Inflammatory macrophage (primary cell): ENCODE measurements at places on chromosomes 16 and 17.

DNA sequence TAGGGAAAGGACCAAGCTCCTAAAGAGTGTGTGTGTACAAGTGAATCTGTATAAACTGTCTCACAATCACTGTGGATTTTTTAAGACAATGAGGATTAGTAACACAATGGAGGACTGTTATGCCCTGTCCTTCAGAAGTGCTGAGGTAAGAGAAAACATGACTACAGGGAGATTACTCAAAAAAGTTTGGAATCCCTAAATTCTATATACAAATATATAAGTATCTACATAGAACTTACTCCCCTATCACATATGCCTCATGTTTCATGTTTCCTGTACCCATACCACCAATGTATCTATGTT is 81.9 kb downstream of the STH start:
- no peak for DNase-seq

DNA sequence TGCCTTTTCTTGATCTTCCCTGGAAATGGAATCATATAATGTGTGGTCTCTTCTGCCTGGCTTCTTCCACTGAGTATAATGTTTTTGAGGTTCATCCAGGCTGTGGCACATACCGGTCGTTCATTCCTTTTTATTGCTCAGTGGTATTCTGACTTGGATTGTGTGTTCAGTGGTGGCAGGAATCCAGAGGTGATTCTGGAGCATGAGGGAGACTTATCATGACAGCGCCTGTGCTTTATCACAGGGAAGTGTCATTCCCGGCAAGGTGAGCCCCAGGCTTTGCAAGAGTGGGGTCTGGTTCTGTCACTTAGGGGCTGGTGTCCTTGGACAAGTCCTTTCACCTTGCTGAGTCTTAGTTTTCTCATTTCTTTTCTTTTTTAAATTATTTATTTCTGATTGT is 53.0 kb downstream of the IRX3 start:
- no peak for DNase-seq

DNA sequence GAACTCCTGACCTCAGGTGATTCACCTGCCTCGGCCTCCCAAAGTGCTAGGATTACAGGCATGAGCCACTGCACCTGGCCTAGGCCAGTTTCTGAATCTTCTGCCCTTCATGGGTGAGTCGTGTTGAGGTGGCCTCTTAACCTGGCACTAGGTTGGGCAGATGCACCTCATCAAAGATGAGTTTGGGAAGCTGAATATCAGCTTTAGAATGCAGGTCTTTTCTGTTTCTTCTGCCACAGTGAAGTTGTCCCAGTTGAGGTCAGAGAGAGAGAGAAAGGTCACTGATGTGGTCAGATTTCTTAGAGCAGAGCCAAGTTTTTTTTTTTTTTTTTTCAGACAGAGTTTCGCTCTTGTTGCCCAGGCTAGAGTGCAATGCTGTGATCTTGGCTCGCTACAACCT is 111.3 kb upstream of the WSCD1 start:
- no peak for DNase-seq

DNA sequence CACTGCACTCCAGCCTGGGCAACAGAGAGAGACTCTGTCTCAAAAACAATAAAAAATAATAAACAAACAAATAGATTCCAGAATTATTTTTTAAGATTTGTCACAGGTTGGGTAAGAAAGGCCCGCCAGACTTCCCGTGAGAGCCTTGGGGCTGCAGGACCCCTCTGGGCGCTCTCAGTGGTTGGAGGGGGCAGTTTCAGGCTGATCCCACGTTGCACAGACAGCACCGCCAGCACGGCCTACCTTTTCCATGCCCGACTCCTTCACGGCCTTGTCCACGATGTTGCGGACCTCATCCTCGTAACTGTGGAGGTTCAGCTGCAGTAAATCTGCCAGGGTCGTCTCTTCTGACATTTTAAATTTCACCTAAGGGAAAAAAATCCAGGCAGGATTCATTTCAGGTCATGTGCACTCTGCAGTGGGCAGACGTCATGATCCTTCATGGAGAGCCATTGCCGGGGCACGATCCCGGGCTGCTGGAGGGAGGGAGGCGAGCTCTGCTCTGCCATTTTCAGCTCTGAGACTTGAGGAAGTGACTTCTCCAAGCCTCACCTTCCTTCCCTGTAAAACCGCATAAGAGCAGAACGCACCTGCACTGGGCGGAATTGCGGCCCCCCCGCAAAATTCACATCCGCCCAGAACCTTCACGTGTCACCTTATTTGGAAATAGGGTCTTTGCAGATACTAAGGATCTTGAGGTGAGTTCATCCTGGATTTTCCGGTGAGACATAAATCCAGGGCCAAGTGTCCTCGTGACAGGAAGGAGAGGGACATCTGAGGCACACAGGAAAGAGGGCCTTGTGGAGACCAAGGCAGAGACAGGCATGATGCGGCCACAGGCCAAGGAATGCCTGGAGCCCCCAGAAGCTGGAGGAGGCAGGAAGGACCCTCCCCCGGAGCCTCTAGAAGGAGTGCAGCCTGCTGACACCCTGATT is 66.8 kb downstream of the DNAH17 start:
- no peak for DNase-seq

DNA sequence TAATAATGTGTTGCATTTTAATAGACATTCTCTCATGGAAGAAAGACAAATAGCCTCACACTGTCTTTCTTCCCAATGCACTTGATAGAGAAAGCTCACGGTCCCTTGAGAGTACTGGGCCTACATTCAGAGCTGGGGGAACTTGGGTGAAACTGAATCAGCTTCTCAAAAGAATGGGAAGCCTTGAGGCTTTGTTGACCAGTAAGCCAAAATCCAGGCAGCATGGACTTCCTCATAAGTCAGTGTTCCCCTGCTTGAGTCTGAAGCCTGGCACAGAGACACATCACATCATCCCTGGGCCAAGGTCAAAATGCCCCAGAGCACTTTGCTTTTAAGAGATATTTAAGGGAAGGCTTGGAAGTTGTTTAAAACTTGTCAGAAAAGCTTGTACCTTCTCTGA is 302.2 kb upstream of the SALL1 start:
- no peak for DNase-seq

DNA sequence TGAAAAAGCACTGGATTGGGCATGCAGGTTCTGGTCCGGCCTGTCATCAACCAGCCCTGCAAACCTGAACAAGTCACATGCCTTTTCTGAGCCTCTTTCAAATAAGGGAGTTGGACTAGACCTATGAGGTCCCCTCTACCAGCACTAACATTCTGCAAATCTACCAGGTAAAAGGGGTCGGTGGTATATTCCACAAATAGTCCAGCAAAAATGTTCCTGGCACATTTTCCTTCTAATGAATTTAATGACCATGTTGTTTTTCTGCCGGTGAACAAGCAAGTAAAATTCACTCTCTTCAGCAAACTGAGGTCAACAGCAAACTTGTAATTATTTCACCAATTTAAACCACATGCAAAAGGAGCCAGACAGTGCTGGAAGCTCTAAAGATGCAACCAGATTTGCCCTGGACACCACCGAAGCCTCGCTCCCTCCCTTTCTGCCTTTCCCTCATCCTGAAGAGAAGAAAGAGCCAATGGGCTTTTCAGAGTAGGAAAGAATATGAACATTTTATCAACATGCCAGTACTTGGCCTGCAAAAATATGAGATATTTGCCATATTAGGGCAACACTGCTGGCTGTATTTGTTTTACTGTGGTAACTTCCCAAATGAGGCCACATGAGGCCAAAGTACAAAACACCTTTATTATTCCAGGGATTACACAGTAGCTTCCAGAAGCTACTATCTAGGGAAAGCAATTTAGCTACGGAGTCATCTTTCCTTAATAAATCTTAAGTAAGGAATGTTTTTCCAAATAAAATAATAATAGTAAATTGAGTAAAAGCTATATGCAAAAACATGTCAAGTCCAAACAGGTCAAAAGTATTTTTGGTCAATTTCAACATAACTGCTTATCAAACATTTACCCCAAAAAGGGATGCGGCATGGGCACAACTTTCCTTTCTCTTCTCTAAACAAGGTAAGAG is 45.0 kb downstream of the USP31 start:
- DNase-seq: no peak

DNA sequence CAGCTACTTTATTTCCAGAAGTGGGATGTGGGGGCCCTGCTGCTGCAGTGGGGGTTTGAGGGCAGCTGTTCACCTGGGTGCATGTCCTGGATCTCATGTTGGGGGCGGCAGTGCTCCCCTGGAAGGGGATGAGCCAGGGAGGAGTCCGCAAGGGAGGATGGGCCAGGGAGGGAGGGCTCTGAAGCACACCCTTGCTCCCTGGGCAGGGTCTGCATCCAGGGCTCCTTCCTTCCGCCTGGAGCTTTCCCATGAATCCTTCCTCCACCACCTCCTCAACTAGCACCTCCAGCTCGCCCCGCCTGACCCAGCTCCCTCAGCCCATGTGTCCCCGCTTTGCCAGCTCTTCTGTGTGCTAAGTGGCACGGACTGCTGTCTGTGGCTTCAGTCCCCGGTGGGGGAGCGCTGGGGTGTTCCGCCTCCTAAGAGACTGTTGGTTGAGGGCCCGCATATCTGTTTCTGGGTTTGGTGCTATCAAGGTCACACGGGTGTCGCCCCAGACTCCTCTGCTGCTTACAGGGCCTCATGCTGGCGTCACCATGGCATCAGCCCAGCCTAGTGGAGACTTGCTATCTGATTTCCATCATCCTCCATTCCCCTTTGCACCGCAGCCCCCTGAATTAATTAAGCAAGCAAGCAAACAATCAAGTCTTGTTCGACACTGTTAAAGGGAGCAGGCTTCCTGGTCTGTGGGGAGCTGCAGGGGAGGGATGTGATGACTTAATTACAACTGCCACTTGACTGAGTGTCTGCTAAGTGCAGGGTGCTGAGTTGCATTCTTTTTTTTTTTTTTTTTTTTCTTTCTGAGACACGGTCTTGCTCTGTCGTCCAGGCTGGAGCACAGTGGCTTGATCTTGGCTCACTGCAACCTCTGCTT is 71.8 kb downstream of the PRKCA start:
- DNase-seq: no peak

DNA sequence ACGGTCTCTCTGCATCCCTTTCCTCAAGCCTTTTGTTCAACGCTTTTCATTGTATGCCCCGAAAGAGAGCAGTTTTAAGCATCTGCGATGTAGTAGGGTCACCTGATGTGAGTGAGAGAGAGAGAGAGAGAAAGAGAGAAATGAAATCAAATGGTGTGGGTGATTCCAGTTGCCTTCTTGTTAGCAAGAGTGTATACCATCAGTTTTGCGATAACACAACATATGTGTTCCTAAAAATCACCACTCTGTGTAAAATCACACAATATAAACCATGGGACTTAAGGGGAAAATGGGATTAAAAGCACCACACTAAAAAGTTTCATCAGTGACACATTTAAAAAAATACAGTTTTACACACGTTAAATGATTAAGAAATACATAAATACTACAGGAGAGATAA is 1102.7 kb upstream of the EEF2KMT start:
- DNase-seq: no peak

GRCh38 chr16:28210979-28211588 is 681 bp downstream of the XPO6 start:
- DNase-seq: peak; percentile 55

DNA sequence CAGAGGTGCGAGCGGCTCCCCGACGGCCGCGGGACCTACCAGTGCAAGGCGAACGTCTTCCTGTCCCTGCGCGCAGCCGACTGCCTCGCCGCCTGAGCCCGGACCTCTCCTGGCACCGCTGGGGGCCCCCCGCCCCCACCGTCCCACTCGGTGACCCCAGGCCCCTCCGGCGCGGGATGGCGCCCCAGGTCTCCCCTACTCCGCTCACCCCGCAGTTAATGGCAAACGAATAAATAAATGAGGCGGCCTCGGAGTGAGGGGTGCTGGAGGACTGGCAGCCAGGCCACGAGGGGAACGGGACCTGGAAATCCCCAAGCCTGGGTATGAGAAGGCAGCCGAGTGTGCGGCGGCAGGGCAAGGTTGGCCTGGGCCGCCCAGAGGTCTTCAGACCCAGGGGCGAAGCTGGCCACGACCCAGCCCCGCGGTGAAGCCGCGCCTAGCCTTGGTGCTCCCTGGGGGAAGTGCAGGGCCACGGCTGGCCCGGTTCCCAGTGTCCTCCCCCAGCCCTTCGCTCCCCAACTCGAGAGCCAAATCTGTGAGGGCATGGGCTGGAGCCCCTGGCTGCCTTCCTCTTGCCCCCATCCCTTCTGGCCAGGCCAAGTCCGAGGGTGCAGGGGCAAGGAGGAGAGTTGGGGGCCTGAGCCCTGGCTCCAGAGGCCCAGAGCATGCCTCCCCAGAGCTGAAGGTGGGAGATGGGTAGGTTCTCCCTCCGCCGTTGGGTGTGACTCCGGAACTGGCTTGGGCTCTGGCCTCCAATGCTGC is 796 bp downstream of the NPB start:
- DNase-seq: no peak

GRCh38 chr16:11669380-11670146 is 1.3 kb downstream of the SNN start:
- peak; percentile 94 for DNase-seq

DNA sequence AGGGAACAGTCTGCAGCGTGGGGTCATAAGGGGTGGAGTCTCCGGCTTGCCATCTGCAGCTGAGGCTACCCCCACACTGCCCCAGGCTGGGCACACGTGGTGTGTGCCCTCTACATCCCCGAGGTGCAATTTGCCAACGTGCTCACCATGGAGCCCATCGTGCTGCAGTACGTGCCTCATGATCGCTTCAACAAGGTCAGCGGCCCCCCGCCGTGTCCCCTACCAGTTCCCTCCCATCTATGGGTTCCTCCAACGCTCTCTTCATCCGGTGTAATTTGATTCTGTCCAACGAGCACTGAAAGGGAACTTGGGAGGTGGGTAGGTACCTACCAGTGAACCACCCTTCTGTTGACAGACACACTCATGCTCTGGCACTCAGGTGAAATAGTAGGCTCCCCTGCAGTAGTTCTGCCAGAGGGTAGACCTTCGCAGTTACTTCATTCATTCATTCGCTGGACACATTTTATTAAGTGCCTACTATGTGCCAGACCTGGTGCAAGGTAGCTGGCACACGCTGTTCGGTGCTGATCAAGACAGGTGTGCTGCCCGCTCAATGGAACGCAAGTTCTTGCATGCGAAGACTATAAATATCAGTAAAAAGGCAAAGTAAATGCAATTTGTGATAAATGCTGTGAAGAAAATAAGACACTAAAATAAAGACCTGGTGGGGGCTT is 2.7 kb downstream of the MLLT6 start:
- no peak for DNase-seq

GRCh38 chr16:30534368-30535105 is at the start of gene ZNF747:
TSS of gene ZNF747 (minus strand) at chr16:30534858. CDS start at chr16:30534679, 179 bp downstream.
- DNase-seq: peak; percentile 74
